Stimulated activated CD4-positive, alpha-beta T cell treated with anti-CD3 and anti-CD28 coated beads, Interleukin-4, amount 100 ng/mL, for 24 hours (primary cell): ENCODE measurements at places on chromosomes 12 and 14.

DNA sequence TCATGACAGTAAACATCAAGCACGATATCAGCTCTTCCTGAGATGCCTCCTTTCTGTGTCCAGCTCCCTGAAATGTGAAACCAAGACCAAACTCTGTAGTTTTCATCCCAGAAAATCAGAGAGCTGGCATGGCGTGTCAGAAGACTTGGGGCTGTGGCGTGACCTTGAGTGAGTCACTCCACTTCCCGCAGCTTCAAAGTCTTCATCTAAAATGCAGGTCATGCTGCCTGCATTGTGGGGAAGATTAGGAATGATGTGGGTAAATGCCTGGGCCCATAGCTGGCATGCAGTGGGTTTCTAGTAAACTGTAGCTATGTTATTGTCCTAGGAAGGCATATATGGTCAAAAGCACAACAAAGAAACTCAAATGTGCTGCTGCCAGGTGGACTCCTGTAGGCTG is 28.8 kb downstream of the OAS2 start:
- DNase-seq, result no peak

DNA sequence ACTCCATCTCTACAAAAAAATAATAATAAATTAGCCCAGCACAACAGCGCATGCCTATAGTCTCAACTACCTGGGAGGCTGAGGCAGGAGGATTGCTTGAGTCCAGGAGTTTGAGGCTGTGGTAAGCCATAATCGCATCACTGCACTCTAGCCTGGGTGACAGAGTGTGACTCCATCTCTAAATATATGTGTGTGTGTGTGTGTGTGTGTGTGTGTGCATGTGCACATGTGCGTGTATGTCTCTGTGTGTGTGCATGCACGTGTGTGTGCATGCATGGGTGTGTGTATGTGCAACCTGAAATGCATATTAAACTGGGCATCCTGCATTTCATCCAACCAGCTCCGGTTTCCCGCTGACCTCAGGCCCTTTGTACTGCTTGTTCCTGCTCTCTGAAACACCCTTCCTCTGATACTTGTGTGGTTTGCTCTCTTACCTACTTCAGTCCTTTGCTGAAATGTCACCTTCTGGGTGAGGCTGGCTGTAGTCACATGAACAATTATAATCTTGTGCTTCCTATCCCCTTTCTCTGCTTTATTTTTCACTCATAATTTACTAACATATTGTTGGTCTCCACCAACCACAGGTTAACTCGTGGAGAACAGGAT is 46.9 kb downstream of the PHLDA1 start:
- DNase-seq, result no peak

DNA sequence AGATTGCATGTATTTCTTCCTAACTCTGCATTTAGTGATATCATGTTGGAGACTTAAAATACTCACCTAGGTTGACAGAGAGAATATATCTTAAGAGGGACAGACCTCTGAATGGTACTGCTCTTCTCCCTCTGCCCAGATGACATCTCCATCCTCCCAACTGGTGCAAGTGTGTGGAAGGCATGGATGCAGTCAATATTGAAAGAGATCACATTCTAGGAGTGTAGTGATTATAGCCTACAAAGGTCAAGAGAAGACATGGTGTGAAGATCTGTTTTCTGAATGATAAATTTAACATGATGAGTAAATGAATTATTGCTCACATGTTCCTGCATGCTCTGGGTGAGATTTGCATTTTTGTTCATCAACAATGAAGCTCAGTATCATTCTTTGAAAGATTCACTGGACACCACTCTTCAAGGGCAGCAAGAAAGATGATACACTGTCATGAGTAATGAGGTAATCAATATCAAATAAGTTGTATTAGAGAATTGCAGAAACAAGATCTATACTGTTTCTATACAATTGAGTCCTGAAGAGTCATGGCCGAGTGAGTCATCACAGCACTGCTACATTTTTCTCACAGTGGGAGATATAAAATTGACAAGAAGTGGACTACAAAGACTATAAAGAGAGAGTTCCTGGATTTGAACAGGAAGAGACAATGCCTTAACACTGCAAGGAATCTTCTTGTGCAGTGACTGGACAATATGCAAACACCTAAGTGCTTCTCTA is 183.3 kb upstream of the KRR1 start:
- DNase-seq, result no peak

DNA sequence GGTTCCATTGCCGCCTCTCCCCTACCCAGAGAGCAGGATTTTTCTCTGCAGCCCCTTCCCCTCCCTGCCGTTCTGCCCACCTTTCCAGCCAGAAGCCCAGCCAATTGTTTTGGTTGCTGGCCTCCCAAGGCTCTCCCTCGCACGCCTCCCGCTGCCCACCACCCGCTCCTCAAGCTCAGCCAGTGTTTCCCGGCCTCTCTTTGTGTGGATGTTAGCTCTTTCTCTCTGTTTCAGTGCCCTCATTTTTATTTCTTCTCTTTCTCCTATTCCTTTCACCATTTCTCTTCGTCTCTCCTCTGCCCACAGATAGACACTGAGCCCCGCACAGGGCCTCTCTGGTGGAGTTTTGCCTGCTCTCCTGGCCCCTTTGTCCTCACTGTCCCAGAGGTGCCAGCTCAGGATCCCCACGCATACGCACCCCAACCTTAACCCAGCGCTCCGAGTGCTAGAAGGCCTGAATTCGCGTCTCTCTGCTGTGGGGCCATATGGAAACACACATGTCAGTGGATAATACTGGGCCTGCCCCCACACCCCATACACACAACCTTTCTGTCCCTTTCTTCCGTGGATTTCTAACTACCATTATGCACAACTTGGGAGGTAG is 54.9 kb downstream of the SMUG1 start:
- no peak for DNase-seq

GRCh38 chr12:2678426-2678825 is 116.3 kb upstream of the FKBP4 start:
- DNase-seq, result no peak

DNA sequence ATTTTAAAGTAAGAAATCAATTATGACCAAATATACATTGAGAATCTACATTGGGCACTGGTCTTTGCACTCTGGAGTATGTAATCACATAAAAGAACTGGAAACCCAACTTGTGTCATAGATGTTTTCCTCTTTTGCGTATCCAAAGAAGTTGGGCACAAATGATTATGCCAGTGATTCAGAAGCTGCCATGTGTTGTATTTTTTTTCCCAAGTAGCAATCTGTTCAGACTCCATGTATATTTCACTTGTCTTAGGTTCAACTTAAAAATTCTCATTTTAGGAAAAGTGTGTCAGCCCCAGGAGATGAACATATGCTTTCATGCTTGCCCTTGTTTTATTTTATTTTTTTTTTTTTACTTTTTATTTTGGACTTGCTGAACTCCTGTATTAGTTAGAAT is 441.5 kb downstream of the PDZRN4 start:
- DNase-seq, result no peak

GRCh38 chr14:22540811-22541360 is 48.1 kb downstream of the DAD1 start:
- no peak for DNase-seq

DNA sequence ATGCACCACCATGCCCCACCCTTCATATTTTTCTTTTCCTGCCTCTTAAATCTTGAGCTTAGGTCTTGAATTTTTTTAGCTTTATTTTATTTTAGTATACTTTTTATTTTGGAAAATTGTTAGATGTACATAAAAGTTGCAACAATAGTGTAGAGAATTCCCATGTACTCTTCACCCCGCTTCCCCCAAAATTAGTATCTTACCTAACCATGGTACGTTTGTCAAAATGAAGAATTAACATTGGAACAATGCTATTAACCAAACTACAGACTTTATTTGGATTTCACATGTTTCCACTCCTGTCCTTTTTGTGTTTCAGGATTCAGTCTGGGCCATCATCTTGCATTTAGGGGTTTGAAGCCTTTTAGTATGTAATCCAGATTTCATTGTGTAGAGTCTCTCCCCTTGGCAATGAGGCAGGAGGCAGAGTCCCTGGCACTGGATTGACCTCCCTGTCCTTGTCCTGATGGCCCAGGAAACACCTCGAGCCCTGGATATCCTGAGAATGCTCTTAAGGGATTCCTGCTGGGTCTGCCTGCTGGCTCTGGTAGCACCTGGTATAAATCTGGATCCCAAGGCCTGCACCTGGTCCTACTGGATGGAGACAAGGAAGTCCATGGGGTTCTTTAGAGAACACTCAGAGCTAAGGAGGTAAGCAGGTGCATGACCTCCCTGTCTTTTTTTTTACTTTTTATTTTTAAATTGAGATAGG is 19.9 kb upstream of the CTDSP2 start:
- no peak for DNase-seq

GRCh38 chr14:74698465-74698864 is 14.4 kb downstream of the AREL1 start:
- no peak for DNase-seq

GRCh38 chr12:95339086-95339788 is 121.6 kb downstream of the VEZT start:
- DNase-seq, result no peak

DNA sequence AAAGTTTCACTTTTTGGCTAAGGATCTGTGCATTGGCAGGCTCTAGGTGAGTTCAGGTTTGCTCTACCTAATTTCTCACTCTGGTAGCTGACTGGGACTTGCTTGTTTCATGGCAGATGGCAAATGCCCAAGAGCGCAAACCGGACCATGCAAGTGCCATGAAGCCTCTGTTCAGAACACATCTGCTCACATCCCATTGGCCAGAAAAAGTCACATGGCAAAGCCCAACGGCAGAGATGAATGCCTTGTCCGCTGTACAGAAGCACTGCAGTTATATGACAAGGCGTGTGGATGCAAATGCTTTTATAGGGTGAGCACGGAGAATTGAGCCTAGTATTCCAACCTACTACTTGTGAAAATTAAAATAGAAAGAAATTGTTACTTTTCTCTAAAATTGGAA is 202.2 kb upstream of the HMGA2 start:
- DNase-seq, result no peak

- DNase-seq, result no peak
Measured at GRCh38 chr14:88804035-88804434, 11.3 kb upstream of the EML5 start.

DNA sequence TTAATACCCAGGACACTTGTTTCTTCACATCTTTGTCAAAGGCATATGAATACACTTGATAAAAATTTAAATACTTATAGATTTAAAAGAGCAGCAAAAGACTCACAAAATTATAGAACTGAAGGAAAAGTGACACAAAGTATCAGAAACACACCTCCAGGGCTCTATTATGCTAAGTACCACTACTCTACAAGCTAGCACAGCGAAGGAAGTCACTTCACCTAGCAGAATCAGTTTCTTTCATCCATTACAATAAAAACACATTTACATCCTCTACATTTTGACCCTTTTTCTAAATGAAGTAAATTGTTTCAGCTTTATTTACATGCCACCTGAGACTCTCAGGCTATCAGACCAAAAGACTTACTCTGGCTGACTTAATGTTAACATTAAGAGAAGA is 26.6 kb upstream of the PTPRB start:
- DNase-seq, result no peak

DNA sequence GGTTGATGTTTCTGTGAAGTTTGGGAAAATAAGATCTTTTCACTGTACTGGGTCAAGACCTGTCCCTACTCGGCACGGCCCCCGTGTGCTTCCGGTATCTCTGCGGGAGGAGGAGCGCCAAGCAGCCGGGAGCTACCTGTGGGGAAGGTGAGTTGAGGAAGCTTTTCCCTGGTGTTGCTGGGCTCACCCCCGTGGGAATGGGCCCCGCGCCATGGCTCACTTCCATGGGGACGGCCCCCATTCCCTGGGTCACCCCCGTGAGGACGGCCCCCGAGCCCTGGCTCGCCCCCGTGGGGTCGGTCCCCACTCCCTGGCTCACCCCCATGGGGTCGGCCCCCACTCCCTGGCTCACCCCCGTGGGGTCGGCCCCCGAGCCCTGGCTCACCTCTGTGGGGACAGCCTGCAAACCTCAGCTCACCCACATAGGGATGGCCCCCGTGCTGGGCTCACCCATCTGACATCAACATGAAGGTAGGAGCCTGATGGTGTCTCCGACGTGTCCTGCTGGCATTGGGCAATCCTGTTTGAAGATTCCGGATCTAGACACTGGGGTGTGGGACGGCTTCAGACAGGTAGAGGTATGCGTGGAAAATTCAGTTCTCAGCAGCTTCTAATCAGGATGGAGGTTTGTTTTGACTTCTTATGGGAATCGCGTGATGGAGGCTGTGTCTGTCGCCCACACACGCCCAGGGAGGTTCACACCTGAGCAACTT is 9.1 kb downstream of the LRCOL1 start:
- DNase-seq, result no peak

DNA sequence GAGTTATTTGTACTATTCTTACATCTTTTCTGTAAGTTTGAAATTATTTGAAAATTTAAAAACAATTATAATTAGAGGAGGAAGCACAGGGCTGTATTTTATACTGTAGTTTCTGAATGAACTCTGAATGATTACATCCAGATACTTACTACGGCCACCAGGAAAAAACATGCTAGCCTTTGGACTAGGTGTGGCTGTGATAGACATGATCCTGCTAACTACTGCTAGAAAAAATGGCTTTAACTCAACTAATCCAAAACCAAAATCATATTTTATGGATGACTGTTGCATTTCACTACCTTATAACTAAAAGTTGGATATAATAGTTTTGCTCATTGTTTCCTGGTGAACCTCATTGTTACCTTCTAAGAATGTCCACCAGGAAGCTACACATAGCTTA is 15.1 kb upstream of the SLC25A3 start:
- no peak for DNase-seq

- DNase-seq, result no peak
Measured at GRCh38 chr14:68857516-68858070, 64.7 kb upstream of the ZFP36L1 start.
